Activated CD4-positive, alpha-beta T cell treated with anti-CD3 and anti-CD28 coated beads for 48 hours (primary cell): ENCODE measurements at places on chromosomes 16 and 17.

- DNase-seq, result no peak
These were observed 15.0 kb upstream of the ADORA2B start for GRCh38 chr17:15929941-15930340.

- peak; percentile 1 for DNase-seq
These were observed 3.8 kb upstream of the STAT5B start for GRCh38 chr17:42279776-42280630.

GRCh38 chr16:56191156-56191815, at the start of gene GNAO1:
TSS of gene GNAO1 (plus strand) at chr16:56191489. CDS start at chr16:56192236, 747 bp downstream.
- peak; percentile 60 for DNase-seq

- DNase-seq, result no peak
These were observed 2180.1 kb downstream of the TP53TG3F start for GRCh38 chr16:35639233-35640205.

DNA sequence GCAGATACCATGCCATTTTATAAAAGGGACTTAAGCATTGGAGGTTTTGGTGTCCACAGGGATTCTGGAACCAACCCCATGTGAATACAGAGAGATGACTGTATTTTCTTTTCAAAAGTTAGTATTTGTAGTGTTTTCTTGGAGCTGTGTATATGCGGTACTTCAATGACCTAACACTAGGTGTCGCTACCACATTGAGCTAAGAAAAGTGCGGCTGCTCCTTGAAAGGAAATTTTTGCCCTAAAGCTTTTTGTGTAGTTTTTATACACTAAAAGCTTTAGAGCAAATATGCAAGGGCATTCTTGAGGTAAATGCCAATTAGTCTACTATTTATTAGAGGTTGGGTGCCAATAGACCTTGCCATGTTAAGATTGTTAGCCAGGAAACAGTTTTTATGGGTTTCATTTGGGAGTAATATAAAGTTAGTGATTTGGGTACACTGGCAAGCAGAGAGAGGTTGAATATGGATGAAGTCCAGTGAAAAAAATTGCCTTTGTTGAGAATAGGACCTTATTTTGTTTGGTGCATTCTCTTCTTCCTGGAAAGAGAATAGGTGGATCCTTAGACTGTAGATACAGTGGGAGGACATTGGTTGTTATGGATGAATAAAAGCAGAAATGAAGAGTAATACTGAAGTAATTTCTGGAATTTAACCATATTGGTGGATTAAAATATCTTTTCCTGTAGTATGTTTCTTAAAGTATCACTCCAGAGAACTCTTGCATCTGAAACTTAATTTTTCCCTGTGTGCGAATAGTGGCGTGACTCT, 43.3 kb downstream of the BCAS3 start:
- DNase-seq, result peak; percentile 45

GRCh38 chr17:1758807-1759206, 3.1 kb upstream of the SERPINF1 start:
- no peak for DNase-seq

DNA sequence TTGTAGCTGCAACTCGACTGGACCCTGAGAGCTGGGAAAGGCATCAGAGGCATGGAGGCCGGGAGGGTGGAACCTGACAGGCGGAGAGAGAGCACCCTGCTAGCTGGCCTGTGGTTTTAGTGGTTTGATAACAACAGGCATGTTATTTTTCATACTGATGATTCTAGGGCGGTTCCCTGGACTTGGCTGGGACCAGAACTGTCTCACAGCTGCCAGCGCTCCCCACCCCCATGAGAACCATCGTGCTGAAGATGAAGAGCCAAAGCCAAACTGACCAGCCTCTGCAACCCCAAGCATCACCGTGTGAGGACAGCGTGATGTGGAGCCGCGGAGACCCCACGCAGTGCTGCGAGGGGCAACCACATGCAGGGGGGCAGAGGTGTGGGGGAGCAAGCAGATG, 28.5 kb downstream of the MXRA7 start:
- DNase-seq, result no peak

DNA sequence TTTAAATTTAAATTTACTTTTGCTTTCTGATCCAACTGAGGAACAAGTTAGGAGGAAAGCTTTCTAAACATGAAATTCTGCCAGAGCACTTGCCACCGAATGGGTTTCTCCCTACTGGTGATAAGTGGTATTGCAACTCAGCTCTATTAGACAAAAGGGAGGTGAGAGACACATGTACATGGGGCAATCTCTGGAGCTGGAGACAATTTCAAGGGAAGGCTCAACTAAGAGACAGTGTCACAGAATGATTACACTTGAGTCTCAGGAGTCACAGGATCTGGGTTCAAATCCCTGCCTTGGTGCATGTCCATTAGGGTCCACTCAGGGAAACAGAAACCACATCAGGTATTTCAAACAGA, 37.4 kb downstream of the SOCS1 start:
- DNase-seq, result no peak

DNA sequence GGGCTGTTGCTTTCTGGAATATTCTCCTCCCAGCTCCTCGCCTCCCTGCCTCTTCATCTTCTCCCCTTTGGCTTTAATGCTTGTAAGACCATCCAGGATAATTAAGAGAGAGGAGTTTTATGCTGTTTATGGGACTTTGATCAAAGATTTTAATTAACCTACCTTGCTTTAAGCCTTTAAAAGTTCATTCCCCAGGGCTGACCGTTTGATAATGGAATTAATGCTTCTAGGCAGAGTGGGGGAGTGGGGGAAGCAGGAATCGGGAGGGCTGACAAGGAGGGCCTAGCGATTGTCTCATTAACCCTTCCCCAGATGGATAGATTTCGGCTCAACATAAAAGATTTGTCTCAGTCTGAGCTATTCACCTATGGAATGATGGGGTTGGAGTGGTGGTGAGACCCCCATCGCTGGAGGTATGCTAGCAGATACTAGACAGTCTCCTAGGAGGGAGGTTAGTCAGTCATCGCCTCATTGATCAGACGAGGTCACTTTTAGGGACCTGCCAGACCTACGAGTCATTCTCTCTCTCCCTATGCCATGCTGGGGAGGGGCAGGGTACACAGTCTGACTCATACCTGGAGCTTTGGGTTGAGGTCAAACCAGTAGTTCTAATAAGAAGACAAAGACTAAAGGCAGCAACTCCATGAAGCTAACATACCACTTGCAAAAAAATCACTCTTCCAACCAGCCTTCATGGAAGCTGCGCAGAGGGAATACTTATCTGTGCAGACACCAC, 236.6 kb upstream of the NLRP1 start:
- peak; percentile 35 for DNase-seq

- no peak for DNase-seq
These were observed 7.5 kb downstream of the ERN2 start for GRCh38 chr16:23705517-23705902.

- DNase-seq, result no peak
These were observed 6.8 kb upstream of the SERPINF2 start for GRCh38 chr17:1735834-1736347.

GRCh38 chr17:7468804-7469389, 10.5 kb downstream of the ZBTB4 start:
- no peak for DNase-seq

DNA sequence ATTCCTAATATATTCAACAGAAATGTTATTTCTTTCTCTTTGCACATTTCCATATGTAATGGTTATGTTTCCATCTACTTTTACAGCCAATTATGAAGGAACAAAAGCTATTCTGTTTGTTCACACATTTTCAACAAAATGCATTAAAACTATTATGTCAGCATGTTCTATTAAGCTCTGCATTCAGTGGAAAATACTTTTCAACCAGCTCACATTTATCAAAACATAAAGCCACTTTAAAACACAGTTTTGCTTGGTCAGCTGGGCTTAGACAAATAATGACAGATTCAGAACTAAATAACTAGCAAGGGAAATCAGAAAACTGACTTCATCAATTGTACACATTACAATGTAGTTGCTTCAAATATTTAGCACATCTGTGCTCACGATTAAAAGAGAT, 6.9 kb downstream of the SALL1 start:
- no peak for DNase-seq

DNA sequence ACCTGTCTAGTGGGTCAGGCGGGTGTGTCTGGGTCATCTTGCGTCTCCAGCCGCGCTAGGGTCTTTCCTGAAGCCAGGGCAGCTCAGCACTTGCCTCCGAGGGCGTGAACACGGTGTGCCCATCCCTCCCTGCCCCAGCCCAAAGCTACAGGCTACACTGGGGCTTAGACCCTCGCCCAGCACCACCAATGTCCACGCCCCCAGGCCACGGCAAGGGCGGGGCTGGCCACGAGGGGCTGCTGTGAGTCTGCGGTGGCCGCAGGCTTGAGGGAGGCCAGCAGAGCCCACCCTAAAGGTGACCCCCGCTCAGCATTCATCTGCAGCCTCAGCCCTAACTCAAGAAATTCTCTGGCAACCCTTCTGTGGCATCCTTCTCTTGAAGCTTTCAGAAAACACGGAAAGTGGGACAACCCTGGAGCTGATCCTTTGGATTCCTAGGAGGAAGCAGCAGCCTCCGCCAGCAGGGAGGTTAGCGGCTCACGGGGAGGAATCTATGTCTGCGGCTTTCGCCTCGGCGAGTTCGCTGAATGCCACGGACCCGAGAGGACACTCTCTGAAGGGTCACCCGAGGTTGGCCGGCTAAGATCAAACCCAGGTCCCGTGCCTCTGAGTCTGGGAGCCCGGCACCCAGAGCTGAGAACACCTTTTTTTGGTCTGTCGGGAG, 41.7 kb downstream of the TIMM22 start:
- no peak for DNase-seq

GRCh38 chr16:86213437-86214205, 296.7 kb upstream of the FOXF1 start:
- no peak for DNase-seq

- DNase-seq, result no peak
These were observed 47.0 kb downstream of the PGS1 start for GRCh38 chr17:78425429-78425828.

DNA sequence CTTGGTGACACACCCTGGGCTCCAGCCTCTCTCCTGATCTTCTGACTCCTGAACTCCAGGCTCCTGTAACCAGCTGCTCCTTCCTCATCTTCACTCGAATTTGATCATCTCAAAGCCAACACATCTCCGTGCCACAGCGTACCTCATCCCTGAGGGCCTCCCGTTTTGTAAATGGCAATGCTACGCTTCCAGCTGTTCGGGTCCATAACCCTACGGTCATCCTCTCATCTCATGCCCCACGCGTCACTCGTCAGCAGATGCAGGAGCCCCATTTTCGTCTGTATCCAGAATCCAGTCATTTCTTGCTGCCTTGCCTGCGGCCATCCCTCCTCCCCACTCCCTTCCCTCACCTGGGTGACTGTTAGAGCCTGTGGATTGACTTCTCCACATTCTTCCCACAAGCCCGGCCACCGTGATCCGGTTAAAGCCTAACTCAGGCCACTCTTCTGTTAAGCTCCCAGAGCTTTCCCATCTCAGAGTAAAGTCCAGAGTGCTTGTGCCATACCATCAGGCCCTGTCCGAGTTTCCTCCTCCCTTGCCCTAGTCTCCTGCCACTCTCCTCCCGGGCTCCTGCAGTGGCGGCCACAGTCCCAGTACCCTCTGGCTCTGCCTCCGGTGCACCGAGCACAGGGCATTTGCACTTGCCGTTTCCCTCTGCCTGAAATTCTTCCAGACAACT, 20.3 kb upstream of the AKTIP start:
- DNase-seq, result no peak

DNA sequence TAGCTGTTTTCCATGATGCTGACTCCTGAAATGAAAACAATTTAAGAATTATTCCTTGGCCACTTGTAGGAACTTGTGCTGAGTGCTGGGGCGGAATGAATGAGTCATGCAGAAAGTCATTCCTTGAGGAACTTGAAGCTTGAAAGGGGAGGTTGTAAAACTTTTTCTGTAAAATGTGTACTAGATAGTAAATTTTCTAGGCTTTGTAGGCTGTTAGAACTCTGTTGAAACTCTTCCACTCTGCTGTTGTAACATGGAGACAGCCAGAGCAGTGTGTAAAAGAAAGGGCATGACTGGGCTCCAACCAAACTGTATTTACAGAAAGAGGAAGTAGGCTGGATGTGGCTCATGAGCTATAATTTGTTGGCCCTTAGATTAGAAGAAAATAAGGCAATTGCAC, 46.1 kb downstream of the ABCA8 start:
- no peak for DNase-seq

GRCh38 chr16:86555704-86556075, 655 bp upstream of the MTHFSD start:
- no peak for DNase-seq

DNA sequence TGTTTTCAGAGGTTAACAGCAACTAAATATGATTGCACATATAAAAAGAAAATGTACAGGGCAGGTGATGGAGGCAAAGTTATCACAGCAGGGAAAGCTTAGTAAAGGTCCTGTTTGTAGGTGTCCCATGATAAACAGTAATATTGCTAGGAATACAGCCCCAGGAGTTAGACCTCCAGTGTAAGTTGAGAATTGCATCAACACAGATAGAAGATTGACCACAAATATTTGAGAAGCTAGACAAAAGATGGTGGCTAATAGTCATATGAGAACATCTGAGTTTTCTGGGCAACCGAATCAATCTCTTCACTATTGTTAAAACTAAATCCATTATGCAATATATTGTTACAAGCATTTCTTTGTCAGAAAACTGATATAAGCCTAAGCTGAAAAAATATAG, 152.6 kb downstream of the CDH11 start:
- DNase-seq, result no peak

DNA sequence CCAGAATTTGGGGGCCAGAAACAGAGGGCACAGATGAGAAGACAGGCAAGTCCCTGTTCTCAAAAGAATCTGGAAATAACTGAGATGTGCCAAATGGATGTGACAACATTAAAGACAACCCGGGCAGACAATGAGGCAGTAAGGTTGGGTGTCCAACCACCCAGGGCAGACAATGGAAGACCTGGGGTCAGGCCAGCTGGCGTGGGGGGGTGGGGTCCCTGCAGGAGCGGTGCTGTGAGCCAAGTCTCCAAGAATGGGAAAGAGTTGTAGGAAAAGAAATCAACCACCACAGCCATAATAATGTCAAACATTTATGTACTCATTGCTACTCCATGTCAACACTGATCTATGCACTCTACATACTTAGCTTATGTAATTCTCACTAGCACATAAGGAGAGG, 203.3 kb downstream of the C16orf78 start:
- no peak for DNase-seq

DNA sequence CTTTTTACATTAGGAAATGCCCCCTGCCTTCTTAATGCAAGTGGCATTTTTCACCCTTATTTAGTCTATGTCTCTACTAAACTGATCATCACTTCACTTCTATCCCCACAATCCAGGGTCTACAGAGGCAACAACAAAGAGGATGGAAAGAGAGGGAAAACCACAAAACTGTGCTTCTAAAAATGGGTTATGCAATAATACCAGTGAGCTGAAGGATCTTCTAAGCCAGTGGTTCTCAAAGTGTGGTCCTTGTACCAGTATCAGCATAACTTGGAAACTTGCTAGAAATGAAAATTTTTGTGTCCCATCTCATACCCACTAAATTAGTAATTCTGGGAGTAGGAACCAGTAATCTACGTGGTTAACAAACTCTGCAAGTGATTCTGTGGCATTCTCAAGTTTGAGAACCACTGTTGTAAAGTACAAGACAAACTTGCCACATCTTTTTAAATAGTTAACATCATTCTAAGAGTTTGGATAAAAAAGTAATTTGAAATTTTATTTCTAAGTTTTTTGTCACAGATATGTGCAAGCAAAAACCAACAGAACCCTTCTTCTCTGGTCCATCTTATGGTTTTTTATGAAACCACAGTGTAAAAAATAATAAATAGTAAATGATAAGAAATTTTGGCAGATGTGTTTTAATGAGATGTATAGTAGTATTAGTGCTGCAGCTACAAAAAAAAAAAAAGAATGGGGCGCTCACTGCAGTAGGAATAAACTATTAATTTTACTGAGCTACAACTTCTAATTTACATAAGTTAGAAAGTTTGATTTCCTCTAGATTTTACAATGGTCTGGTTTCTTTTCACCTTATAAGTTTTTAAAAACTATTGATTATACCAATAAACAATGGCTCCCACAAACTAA, 16.2 kb downstream of the CDC27 start:
- no peak for DNase-seq
